ENCODE measurements at places on chromosomes 16 and 17.

- DNase-seq, result no peak
Observed at GRCh38 chr16:84268291-84269040, 26.2 kb upstream of the WFDC1 start.

DNA sequence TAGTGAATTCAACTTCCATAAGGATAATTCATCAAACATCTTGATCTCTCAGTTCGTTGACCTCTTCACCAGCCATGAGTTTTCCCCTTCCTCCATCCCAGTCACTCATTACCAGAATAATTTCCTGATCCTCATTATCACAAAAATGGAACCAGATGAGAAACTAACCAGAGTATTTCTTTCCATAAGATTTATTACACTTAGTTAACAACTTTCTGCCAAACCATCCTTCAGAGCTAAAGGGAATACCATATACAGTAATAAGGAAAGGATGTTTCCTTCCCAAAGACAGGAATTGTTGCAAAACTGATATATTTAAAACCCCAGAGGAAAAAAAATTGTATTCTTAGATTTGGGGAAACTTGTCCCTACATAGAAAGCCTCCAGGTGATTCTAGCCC lies 8.6 kb downstream of the KRTAP29-1 start:
- DNase-seq, result no peak

DNA sequence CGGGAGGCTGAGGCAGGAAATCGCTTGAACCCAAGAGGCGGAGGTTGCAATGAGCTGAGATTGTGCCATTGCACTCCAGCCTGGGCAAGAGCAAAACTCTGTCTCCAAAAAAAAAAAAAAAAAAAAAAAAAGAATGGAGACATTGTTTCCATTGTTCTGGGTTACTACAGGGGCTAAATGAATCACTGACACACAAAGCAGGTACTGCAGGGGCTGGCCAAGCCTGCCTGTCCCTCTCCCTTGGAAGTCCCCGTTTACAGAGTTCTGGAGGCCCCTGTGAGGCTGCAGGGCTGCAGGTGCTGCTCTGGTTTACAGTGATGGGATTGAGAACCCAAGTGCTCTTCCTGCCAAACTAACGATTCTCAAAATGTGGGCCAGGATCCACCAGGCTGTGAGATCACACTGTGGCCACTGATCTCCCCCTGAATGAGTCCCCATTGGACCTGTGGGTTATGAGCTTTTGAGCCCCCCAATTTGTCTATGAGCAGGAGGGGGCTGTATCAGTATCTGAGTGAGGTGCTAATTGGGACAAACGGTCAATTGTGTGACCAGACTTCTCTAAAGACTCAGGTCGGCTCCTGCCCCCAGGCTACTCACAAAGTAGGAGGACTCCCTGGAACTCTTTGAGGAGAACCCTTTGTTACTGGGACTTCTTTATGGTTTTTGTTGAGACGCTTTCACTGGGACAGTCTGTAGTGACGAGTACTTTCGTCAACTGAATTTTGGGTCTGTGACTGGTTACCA lies 39.0 kb downstream of the DNAH17 start:
- no peak for DNase-seq

GRCh38 chr16:60582528-60582927 lies 1453.7 kb downstream of the CDH8 start:
- no peak for DNase-seq

GRCh38 chr17:8976638-8977037 lies 11.1 kb upstream of the PIK3R5 start:
- DNase-seq, result no peak

- no peak for DNase-seq
Observed at GRCh38 chr17:72404872-72405271, 284.1 kb downstream of the SOX9 start.

- DNase-seq, result no peak
Observed at GRCh38 chr16:21997697-21998480, 3.0 kb downstream of the PDZD9 start.

DNA sequence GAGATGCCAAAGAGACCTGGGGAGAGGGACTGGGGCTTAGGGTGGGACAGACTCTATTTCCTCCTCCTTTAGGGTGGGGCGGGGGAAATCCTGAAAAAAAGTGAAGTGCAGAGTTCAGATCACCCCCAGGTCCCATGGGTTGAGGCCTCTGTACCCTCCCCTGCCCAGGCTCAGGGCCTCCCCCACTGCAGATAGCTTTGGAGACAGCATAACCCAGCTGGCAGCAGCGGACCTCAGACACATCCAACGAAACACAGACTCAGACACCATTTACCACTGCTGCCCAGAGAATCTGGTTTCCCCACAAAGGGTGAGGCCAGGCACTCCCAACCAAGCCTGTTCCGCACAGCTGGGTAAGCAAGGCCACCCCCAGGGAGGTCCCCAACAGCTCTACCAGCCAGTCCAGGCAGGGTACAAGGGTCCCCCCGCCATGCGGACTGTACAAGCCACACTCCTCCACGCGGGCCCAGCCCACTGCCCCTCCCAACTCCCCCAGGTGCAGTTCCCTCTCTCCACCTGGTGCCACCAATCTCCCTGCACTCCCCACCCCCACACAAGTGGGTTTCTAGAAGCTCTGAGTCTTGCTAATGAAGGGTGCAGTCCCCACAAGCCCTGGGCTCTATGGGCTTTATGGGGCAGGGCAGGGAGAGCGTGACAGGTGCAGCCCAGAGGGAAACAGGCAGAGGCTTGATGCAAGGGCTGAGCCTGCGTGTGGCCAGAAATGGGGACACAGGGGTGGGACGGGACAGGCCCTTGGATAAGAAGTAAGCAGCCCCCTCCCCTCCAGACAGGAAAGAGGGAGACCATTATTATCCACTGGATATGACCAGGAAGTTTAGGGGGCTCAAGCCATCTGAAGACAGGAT lies 8.9 kb downstream of the RHBDF2 start:
- no peak for DNase-seq

GRCh38 chr16:88276591-88276990 lies 106.2 kb upstream of the ZNF469 start:
- DNase-seq, result no peak

- DNase-seq, result no peak
Observed at GRCh38 chr16:15775209-15775608, 81.6 kb downstream of the MYH11 start.

DNA sequence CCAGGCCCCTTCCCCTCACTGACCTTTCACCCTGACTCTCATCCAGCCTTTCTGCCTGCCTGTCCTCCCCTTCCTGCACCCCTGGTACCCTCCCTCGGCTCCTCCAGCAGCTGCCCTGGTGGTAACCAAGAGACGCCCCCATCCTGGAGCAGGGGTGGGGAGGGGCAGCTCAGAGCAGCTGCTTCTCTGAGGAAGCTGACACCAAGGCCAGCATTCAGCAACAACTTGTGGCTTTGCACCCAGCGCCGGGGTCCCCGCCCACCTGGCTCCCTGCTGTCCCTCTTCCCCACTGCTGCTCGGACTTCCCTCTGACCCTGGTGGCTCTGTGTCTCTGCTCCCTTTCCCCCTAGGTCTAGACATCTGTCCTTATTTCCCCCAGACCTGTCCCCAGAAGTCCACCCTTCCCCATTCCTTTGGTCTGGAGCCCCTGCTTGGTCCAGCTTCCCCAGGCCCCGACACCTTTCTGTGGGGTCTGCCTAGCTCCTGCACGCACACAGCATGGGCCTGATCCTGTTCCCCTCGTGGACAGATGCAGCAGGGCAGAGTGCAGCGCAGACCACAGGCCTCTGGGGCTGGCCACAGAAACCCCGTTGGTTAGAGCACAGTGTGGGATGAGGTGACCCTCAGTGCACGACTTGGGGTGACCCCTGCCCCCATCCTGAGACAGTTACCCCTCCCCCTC lies 1.2 kb upstream of the ATP2A1 start:
- DNase-seq, result no peak

DNA sequence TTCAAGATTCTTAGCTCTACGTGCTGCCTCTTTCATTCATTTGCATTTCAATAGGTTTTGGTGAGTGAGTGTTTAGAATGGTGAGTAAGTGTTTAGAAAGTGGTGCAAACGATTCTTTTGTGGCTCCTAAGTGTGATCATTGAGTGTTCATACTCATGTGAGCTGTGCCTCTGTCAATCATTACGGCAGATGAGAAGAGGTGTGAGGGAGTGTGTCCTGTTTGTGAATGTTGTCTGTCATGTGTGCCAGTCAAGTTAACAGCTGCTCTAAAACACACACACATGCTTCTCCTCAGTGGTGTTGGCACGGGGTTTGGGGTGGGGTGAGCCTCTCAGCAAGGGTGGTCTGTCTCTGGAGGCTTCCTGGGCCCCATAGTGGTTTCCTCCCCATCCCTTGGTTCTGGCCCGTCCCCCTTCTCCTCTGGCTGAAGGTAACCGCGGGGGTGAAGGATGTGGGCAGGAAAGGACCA lies 11.4 kb downstream of the MYL4 start:
- no peak for DNase-seq

GRCh38 chr16:69852815-69853214 lies 90.7 kb downstream of the WWP2 start:
- no peak for DNase-seq

DNA sequence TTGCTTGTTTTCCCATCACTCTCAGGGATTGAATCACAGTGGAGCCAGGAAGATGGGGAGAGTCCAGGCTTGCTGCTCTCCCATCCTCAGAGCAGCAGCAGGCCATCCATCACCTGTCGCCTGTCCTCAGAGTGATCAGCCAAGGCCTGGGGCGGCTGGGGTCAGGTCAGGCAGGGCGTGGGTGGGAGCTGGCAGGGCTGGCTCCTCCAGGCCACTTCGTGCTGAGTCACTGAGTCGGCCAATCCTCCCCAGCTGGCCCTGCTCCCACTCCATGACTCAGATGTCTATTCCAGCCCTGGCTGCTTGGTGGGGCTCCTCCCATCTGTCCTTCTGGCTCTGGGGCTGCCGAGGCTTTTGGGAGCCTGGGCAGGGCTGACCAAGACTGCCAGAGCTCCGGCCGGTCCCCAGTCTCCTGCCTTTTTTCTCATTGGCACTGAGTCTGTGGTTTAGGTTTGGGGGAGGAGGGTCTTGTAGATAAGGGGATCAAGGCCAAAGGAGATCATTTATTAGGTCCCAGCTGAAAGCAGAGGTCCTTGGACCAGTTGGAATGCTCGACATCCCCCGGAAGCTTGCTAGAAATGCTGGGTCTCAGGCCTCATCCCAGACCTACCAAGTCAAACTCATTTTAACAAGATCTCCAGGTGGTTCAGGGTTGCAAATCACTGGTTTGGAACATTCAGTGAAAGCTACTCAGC lies 72.7 kb downstream of the ABCC1 start:
- DNase-seq, result peak; percentile 75

GRCh38 chr16:2092256-2092620 lies 43.5 kb downstream of the PKD1 start:
- DNase-seq, result no peak

DNA sequence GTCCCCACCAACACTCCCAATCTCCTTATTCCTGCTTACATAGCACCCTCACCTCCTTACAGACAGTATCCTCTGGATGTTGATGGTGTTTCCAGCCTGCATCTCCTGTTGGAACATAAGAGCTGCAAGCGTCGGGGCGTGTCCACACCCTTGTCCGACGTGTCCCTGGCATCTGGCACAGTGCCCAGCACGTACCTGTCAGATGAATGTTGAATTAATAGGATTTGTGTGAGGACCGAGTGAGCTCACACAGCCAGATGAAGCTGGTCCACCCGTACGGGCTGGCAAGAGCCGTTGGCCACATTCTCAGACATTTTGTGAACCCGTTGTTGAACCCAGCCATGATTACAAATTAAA lies 12.2 kb upstream of the CBX4 start:
- no peak for DNase-seq

GRCh38 chr17:16981928-16982327 lies 10.0 kb upstream of the TNFRSF13B start:
- no peak for DNase-seq

DNA sequence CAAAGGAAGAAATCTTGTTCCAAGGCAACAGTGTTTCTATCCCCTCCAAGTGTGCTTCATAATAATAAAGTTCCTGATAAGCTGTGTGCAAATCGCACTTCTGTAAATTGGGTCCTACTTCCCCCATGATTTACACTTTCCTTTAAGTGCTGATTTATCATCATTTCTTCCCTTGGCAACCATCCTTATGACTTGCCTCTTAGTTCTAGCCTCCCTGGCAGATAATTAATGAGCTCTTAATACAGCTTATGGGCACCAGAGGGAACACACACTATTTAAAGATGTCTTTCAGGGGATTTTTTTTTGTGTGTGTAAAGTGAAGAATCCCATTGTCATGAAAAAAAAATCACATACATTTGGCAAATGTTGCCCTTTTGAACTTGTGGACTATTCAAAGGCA lies 101.6 kb upstream of the MPHOSPH6 start:
- DNase-seq, result no peak

GRCh38 chr17:76075364-76076145 lies 974 bp downstream of the GALR2 start:
- no peak for DNase-seq

DNA sequence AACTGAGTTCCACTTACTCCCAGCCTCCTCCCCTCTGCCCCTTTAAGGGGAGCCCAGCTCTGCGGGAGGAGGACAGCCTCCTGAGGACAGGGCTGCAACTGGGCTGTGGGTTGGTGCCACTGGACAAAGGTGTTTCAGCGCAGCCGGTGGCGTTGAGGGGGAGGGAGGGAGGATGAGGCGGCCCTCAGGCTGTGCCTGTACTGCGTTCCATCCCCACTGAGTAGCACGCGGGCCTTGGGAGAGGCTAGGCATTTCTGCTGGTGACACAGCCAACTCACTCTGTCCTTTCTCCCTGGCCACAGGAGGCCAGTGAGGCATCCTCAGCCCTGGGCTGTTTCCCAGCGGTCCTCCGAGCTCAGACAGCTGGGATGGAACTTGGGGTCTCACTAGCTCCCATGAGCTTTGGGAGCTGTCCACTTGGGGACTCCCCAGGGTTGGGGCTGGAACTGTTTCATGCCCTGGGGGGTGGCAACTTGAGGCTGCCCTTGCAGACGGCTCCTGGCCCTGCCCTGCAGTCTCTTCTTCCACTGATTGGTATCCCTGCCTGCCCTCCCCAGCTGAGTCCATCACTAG lies 70.5 kb downstream of the MPRIP start:
- no peak for DNase-seq

DNA sequence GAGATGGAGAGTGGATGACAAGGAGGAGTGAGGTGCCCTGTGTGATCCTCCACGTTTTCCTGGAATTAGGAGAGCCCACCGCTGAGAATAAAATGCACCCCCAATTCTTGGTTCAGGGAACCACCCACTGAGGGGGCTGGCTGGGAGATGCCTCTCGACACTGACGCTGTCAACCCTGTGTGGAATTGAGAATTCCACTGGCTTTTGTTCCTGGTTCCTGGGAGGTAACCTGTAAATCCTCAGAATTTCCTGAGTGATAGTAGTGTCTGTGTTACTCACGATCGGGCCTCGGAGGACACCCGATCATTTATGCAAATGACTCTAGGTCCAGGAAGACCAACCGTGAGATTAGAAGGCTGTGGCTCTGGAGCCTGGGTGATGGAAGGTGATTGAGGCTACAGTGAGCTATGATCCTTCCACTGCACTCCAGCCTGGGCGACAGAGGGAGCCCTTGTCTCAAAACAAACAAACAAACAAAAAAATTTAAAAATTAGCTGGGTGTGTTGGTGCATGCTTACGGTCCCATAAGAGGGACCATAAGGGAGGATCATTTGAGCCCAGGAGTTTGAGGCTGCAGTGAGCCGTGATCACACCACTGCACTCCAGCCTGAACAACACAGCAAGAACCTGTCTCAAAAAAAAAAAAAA lies 11.7 kb upstream of the PRPSAP1 start:
- DNase-seq, result no peak
